Right cardiac atrium (tissue), 5 donors: ENCODE measurements at places on chromosomes 7 and 10. TPM values are rescaled to one million over a fixed set of nuclear protein-coding genes. Genes with fewer than 3 reads are reported as not detected.

DNA sequence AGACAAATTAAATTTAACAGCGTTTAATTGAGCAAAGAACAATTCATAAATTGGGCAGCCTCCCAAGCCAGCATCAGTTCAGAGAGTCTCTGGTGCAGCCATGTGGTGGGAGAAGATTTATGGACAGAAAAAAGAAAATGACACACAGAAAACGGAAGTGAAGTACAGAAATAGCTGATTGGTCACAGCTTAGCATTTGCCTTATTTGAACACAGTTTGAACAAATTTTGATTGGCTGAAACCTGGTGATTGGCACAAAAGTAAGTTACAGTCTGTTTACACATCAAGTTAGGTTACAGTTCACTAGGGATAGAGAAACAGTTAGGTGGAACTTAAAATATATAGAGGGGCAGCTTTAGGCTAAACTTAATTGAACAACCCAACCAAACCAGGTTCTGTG lies 720.1 kb downstream of the TYW1 start:
- no peak for DNase-seq

Gene AMPH
- total RNA-seq = 2.7 TPM

DNA sequence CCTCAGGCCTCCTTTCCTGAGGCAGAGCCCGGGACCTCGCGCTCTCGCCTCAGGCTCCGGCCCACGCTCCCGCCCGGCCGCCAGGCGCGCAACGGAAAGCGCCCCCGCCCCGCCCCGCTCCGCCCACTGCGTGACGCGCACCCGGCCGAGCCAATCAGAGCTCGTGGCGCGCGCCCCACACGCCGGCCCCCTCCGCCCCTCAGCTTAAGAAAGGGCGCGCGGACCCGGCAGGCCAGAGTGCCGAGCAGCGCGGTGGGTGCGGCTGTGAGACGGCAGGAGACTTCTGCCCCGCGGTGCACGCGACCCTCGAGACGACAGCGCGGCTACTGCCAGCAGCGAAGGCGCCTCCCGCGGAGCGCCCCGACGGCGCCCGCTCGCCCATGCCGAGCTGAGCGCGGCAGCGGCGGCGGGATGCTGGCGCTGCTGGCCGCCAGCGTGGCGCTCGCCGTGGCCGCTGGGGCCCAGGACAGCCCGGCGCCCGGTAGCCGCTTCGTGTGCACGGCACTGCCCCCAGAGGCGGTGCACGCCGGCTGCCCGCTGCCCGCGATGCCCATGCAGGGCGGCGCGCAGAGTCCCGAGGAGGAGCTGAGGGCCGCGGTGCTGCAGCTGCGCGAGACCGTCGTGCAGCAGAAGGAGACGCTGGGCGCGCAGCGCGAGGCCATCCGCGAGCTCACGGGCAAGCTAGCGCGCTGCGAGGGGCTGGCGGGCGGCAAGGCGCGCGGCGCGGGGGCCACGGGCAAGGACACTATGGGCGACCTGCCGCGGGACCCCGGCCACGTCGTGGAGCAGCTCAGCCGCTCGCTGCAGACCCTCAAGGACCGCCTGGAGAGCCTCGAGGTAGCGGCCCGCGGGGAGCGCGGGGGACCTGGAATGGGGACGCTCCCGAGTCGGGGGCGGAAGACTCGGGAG lies at the start of gene NPTX2:
Gene NPTX2, plus strand, starts transcription at position 235 of the 909 bp plus-strand sequence. Its CDS starts 177 bp downstream, at position 412.
- no peak for DNase-seq

Gene ZNF138
- 6.4 TPM for total RNA-seq

Gene EPHA1
- total RNA-seq = not detected

Gene SLC29A3
- 2.6 TPM for total RNA-seq

Gene CLCN1
- not detected for total RNA-seq

- DNase-seq = no peak
These were observed 67.9 kb downstream of the ADCY1 start for GRCh38 chr7:45642044-45642443.

DNA sequence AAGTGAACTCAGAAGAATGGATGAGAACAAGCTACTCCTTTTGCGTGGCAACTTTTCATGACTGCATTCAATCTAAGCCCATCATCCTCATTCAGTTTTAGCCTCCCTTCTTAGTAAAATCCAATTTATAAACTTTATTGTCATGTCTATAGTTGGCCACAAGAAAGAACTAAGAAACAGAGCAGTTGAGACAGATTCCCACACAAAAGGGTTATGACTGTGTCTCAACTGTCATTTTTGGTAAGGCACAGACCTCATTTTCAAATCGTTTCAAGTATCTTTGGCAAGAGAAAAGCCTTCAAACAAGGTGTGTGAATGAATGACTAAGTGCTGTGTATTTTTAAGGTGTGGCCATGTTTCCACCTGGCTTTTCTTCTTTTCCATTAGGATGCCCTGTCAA lies 84.2 kb upstream of the CREB5 start:
- DNase-seq = no peak

GRCh38 chr10:94172332-94172731 lies 178.6 kb downstream of the PLCE1 start:
- no peak for DNase-seq

DNA sequence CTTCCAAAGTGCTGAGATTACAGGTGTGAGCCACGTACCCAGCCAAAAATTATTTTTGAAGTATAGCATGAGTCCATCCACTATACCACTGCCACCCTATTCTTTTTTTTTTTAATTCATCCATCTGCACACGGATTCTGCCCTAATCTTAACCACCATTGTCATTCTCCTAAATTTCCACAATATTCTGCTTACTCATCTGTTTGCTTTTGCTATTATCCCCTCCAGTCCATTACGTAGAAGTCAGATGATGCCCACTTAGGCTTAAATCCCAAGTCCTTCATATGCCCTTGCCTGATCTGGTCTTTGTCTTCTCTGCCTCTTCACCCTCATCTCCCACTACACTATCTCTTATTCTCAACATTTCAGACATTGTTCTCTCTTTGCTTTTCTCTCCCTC lies 86.7 kb downstream of the MMRN2 start:
- DNase-seq = no peak

Gene NUDT1
- total RNA-seq = 12.4 TPM

GRCh38 chr10:125116041-125116649 lies 44.2 kb downstream of the CTBP2 start:
- DNase-seq = no peak

Gene SLC39A12
- not detected for total RNA-seq

Gene TRPV5
- total RNA-seq = not detected

GRCh38 chr10:3042589-3042988 lies 24.8 kb upstream of the PFKP start:
- DNase-seq = no peak

Gene CDNF
- total RNA-seq = 1.9 TPM

- DNase-seq = no peak
These were observed 86.2 kb downstream of the TACC2 start for GRCh38 chr10:122075171-122075570.

Gene OGA
- total RNA-seq = 91.0 TPM

DNA sequence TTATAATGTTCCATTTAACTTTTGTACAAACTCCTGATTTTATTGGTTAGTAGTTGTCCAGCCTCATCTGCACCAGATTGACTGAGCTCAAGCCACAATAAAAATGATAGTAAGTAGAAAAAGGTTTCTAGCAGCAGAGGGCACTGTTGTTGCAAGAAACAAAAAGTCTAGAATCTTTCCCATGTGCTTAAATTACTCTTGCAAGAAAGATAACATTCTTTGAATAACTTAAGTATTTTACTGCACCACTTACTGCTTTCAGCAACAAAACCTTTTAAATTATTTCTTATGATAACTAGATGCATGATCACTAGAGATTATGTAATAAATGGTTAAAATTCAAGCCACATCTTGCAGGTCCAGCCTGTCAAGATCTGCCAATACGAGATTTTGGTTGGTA lies 27.0 kb downstream of the LMOD2 start:
- DNase-seq = no peak

Gene GPER1
- 3.0 TPM for total RNA-seq

DNA sequence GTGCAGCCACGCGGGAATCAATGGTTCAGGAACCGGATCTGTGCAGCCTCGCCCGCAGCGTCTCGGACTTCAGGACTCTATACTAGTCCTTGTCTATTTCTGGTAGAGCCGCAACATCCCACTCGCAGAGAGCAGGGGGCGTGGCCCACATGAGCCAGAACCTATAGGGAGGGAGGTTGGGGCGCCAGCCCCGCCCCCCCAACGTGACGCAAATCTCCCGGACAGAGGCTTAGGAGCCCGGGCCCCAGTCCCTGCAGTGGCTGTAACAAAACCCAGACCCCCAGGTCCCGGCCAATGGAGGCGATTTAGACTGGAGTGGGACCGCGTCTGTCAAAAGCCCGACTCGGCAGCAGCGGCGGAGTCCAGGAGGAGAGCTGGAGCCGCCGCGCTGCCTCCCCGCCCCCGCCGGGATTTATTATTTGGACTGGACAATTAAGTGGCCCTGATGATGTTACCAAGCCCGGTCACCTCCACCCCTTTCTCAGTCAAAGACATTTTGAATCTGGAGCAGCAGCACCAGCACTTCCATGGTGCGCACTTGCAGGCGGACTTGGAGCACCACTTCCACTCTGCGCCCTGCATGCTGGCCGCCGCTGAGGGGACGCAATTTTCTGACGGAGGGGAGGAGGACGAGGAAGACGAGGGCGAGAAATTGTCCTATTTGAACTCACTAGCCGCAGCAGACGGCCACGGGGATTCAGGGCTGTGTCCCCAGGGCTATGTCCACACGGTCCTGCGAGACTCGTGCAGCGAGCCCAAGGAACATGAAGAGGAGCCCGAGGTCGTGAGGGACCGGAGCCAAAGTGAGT lies at the start of gene NKX2-3:
Gene NKX2-3, plus strand, starts transcription at position 256 of the 809 bp plus-strand sequence. Its CDS starts 190 bp downstream, at position 446.
- DNase-seq = peak; percentile 73

Gene NOS3
- total RNA-seq = 80.4 TPM

GRCh38 chr7:124318721-124319450 lies 286.0 kb upstream of the TMEM229A start:
- no peak for DNase-seq

- no peak for DNase-seq
These were observed 270.8 kb downstream of the HTR7 start for GRCh38 chr10:90587081-90587491.

Gene ADAMTS14
- 0.36 TPM for total RNA-seq

DNA sequence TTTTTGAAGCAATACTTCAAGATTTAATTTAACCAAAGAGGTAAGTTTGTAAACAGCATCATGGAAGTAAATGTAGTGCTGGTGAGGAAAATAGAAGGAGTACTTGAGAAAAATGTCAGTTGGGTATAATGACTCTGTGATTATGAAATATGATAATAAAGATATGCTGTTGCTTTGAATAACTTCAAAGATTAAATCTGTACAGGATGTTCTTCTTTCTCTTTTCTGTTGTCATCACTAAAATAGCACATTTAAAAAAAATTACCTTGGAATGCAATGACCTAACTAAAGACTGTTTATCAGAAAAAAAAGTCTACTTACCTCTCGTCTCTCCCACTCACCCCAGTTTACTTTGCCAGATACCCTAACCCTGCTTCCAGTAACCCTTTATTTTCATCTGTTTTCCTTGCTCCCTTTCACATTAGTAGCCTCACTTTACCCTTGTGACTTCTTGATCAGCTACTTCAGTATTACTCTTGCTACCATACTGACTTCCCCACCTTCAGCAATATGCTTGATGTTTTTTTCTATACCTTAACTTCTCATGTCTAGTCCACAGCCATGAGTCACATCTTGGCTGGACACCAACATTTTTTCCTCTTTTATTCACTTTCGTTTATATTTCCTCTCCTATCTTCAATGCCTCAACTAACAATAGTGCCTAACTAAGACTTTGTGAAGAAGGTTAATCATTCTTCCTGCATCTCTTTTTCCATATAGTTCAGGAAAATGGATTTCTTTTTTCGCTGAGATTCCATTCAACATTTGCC lies 29.7 kb upstream of the TAS2R16 start:
- DNase-seq = no peak

DNA sequence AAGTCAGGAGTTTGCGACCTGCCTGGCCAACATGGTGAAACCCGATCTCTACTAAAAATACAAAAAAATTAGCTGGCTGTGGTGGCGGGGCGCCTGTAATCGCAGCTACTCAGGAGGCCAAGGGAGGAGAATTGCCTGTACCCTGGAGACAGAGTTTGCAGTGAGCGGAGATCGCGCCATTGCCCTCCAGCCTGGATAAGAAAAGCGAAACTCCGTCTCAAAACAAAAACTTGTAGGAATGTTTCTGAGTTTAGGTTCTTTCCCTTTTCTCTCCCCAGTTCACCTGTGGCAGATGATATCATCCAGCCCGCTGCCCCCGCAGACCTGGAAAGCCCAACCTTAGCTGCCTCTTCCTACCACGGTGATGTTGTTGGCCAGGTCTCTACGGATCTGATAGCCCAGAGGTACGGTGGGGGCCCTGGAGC lies 138.8 kb upstream of the BTBD16 start:
- no peak for DNase-seq

DNA sequence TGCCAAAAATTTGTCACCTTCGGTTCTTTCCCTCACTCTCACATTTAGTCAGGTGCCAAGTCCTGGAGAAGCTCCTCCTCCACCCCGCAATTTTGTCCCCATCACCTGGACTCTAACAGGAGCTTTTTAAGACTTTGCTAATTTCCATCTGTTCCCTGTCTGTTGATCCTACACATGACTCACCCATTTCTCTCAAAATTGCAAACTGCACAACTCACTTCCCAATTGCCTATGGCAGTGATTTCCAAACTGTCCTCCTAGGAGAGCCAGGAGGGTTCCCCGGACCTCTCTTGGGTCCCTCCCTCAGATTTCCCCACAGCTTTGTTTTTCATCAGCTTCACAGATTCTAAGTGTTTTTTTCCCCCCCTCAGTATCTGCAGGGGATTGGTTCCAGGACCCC lies 120.3 kb downstream of the WNT2 start:
- no peak for DNase-seq

Gene FAM24A
- total RNA-seq = not detected

GRCh38 chr7:112646783-112647182 lies 143.4 kb downstream of the TMEM168 start:
- DNase-seq = no peak

Gene ZYX
- 127 TPM for total RNA-seq

DNA sequence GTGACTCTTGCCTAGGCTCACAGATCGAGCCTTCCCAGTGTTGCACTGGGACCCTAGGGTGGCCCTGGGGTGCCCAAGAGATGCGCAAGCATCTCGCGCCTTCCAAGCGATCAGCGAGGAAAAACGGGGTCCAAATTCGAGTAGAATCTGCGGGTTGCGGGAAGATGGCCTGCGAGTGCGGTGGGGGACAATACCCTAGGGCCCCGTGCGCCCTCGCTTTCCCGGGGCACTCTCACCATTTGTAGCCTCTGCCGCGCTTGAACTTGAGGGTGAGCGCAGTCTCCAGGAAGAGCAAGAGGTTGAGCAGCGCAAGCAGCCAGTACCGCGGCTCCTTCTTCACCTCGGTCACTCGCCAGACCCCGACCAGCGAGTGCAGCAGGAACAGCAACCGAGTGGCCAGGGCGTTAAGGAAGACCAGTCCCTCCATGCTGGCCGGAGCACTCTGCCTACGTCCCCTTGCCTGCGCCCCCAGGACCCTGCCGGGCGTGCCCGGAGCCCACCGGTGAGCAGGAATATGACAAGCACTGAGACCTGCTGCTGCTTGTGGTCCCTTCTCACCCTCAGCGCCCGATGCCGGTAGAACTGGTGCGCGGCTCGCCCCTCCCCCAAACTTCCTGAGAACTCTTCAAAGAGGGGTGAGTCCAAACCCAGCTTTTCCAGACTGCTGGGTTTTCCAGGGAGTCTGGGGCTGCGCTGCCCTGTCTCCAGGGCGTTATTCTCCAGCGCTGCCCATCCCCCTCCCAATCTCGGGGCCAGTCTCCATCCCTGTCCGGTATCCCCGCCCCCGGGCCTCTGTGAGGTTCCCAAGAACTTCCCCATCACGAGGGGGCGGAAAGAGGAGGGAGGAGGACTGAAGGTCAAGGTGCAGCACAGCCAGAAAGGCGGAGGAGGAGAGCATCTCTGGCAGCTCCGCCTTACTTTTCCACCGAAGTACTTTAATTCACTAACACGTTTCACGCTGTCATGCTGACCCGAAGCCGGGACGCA lies at the start of gene TMEM26:
Gene TMEM26, minus strand, starts transcription at position 727 of the 987 bp plus-strand sequence. Its CDS starts 300 bp downstream, at position 427.
- peak; percentile 31 for DNase-seq

- DNase-seq = no peak
These were observed 59.4 kb downstream of the CALCR start for GRCh38 chr7:93515144-93515543.

Gene GNG11
- total RNA-seq = 14.7 TPM
